ENCODE measurements at places on chromosomes 6 and 20.

DNA sequence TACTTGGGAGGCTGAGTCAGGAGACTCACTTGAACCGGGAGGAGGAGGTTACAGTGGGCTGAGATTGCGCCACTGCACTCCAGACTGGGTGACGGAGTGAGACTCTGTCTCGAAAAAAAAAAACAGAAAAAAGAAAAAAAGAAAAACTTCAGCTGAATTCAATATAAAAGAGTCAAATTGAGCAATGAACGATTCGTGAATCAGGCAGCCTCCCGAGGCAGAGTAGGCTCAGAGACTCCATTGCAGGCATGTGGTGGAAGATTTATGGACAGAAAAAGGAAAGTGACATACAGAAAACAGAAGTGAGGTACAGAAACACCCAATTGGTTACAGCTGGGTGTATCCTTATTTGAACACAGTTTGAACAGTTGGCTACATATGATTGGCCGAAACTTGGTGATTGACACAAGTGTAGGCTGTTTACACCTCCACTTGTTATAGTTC is 56.3 kb downstream of the HLA-DPB1 start:
- no peak for DNase-seq

- no peak for DNase-seq
Measured at GRCh38 chr6:131321589-131321988, 186.3 kb downstream of the AKAP7 start.

- no peak for DNase-seq
Measured at GRCh38 chr6:45697605-45698004, 318.1 kb downstream of the CLIC5 start.

DNA sequence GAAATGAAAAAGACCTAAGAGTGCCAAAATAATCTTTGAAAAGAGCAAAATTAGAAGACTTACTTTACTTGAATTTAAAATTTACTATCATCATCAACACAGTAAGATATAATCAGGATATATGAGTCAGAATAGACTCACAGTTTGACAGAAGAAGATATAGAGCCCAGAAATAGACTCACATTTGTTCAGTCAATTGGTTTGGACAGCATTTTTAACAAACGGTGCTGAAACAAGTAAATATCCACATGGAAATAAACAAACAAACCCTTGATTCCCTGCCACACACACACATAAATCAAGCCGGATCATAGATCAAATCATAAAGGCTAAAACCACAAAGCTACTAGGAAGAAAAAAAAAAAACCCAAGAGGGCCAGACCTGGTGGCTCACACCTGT is 291.1 kb downstream of the ADGRG6 start:
- DNase-seq: no peak

DNA sequence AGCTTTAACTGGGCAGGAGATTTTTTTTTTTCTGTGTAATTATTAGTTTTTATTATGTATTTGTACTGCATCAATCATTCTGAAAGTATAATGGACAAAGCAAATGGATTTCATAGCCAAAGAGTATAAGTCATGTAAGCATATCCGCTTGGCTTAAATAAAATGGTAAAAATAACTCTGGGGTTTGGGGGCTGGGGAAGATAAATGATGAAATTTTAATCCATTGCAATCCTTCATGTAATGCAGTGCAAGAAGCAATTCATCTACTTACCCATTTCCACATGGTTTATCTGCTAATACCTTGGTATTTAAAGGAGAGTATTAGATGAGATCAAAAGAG is 781.4 kb downstream of the QKI start:
- no peak for DNase-seq

GRCh38 chr6:102023977-102024657 is 630.6 kb downstream of the GRIK2 start:
- DNase-seq: no peak

- DNase-seq: no peak
Measured at GRCh38 chr6:114377881-114378280, 35.1 kb upstream of the HS3ST5 start.

GRCh38 chr20:24134930-24135329 is 146.4 kb upstream of the GGTLC1 start:
- no peak for DNase-seq

DNA sequence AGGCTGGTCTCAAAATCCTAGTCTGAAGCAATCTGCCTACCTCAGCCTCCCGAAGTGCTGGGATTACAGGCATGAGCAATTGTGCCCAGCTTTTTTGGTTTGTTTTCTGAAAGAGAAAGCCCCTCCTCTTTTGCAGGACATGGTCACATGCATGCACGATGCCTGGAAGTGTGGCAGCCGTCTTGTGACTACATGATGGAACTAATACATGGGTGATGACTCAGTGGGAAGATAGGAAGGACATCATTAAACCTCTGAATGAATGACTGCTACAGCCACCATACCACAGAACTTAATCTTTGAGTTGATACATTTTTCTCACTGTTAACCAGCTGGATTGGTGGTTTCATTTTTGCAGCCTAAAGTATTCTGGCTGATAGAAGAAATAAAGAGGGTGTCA is 13.4 kb upstream of the CTNNBL1 start:
- no peak for DNase-seq

DNA sequence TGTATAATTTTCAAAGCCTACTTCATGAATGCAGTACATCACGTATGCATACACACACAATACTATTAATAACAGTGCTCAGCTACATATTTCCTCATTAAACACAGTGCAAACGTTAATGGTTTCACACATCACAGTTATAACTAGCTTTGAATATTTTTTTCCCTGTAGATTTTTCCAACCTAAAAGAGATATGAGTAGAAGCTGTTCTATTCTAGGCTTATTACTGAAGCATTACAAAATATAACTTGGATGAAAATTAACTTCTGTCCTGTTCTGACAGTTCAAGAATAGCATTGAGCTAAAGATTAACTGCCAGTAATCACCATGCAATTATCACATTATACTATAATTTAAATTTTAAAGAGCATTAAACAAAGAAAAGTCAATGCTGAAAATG is 6.2 kb downstream of the LMBRD1 start:
- no peak for DNase-seq

DNA sequence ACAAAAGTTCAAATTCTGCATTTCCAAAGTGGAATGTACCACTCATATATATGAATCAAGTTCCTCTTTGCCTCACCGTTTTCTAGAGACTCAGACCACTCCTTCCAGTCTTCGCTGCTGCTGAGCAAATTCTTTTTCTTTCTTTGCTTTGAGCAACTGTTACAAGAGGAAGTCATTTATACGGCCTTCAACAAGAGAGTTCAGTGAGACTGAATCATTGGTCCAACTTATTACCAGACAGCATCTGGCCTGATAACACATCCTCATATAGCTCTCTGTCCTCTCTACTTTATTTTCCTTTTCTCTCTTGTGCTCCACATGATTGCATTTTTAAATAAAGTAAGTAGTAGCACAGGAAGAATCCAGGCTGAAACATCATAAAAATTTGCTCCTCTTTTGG is 652.7 kb downstream of the PHF3 start:
- no peak for DNase-seq

- no peak for DNase-seq
Measured at GRCh38 chr20:64069614-64070243, 6.7 kb downstream of the TCEA2 start.

DNA sequence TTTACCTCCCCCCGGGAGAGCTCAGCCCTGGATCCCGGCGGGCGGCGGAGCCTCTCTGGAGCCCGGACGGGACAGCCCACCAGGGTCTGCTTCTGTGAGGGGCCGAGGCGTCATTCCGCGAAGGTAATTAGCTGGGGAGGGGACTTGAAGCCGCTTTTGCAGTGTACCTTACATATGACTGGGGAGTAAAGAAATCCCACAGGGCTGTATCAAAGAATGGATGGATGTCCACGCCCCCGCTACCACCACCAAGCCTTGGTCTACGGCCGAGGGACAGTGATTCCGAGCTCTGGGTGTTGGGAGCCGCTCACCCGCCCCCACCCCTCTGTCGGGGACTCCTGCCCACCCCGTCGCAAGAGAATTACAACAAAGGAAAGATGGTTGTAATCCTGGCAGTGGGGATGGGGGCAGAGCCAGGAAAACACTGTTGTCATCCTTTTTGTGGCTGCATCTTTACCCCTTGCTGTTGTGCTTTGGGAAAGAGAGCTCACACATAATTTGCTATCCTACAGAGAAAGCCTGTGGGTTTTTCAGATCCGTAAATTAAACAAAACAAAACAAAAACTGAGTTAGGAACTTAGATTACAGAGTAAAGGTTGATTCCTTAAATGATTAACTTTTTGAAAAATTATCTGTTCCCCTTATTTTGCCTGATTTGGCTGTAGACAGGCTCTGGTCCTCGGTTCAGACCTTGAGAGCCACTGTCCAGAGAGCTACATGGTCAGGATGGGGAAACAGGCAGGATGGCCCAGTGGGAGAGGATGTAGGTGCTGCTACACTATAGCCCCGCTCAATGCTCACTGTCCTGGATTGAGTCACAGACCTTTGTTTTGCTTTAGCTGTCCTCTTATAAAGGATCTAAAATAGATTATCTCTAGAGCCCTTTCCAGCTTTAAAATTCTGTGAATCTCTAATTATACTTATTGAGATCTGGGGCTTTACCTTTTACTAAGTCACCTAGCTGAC is 997 bp upstream of the FBXO30 start:
- no peak for DNase-seq

Measured in T-helper 22 cell (primary cell).